ENCODE measurements at places on chromosomes 6 and 20.

GRCh38 chr20:58877976-58878360 is 25.5 kb downstream of the GNAS start:
- DNase-seq, result no peak

DNA sequence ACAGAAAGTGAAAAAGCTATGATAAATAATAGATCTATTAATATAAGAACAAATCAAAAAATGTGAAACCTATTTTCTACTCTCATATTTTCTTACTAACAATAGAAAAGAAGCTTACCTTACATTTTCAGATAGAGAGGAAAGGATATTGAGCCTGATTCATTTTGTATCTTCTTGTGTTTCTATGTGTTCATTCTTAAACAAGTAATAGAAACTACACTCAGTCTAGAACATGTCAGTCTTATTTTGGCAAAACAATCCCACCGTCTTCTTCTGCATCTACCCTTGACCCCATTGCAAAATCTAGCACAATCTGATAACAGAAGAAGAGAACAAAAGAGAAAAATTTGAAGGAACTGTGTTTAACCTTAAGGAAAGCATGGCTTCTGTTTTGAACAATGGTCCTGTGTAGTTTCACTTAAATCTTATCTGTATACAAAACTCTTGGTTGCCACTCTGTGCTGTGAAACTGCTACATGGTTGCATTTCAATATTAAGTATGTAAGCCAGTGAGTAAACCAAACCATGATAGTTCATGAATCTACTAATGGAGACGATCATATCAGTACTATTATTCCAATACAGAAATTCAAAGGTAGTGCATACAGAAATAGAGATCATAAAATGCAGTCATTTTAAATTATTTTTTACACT is 69.5 kb upstream of the LGSN start:
- DNase-seq, result no peak

DNA sequence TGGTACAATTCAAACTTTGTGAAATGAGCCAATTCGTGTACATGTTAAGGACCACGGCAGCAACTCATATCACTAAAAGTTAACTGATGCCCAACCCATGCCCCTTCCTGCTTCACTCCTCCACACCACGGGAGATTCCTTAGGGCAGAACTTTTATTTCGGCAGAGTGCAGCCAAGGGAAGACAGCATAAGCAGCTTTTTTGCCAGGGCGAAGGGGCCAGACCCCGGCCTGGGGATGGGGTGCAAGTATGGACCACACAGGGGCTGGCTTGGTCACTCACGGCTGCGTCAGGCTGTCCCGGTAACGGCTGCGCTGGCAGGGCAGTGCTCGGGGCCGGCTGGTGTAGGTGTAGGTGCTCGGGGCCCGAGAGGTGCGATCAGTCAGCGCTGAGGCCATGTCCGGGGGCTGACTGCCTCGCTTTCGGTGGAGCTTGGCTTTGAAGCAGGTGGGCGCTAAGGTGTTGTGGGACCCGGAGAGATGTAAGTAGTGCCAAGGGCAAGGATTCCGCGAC is 792 bp downstream of the RSPH3 start:
- DNase-seq, result no peak

DNA sequence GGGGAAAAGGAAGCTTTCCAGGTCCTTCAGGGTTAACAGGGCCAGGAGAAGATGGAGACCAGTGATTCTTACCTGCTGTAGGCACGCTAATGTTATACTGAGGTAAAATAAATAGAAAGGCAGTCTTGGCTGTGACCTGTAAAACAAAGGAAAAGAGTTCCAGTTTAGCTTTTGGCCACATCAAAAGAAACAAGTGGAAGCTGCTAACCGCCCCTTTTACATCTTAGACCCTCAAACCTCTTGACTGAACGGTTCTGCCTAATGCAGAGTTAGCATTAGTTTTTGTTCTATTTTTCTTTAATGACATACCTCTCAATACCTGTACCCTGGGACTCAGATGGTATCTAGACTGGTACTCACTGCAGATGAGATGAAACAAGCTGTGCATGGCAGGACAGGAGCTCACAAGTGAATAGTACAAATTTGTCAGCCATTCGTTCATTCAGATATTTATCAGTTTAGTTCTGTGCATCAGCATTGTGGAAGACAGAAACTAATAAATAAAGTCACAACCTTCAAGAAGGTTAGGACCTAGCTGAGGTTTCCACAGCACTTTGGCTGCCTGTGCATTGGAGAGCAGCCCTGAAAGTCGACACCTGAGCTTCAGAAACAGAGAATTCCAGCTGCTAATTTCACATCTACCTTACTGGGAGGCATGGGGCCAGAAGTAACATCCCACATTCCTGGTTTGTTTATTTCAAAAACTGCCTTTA is 41.0 kb downstream of the TRAM2 start:
- no peak for DNase-seq

All from stimulated activated CD4-positive, alpha-beta T cell treated with anti-CD3 and anti-CD28 coated beads, Interleukin-2, amount 100 ng/mL, for 4 hours (primary cell).